Immature natural killer cell (primary cell): ENCODE measurements at places on chromosomes 7 and 10. TPM values are rescaled to one million over a fixed set of nuclear protein-coding genes. Genes with fewer than 3 reads are reported as not detected.

DNA sequence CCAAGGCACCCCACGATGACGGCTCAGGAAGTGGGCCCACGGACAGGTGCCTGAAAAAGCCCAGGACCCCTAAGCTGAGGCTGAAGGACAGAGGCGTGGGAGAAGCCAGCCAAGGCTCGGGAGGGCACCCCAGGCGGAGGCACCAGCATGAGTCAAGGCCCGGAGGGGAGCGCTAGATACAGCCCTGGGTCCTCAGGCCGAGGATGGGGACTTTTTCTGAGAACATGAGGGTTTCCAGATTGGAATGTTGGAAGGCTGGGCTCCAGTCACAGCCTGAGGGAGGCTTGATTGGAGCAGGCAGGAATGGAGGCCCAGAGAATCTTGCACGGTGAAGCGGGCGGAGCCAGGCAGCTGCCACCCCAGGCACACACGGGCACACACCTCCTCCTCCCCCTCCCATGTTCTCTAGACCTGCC is 19.0 kb upstream of the ELFN1 start:
- no peaks in the 10 kb centered on the region for H3K4me1 ChIP-seq
- no peak for DNase-seq
- H3K4me3 ChIP-seq, result no peak overlapping the region
- peaks cover 2% of the 10 kb centered on the region for H3K27me3 ChIP-seq

GRCh38 chr7:32059289-32060011 is 10.8 kb downstream of the PDE1C start:
- no peak overlapping the region for H3K27ac ChIP-seq
- H3K4me3 ChIP-seq, result no peak overlapping the region
- peaks cover 1% of the 10 kb centered on the region for H3K27me3 ChIP-seq
- no peaks in the 10 kb centered on the region for H3K36me3 ChIP-seq

DNA sequence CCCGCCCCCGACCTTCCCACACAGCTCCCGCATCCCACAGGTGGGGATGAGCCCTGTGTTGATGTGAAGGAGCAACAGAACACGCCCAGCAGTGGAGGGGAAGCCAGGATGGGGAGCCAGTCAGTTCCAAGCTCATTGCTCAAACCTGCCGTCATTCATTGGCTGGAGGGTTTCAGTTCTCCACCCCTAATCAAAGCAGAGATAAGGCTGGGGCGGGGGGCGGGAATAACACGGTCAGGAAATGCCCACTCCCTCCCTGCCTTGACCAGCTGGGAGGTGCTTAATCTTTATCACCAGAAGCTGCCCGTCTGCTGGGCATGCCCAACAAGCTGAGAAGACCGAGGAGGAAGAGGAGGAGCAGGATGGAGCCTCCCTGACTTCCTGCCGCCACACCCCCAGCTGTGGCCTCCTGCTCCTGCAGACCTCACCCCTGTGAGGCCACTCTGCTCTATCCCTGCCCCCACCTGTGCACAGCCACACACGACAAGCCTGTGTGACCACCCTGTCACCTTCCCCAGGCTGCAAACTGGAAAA is 265.1 kb downstream of the ZEB1 start:
- no peaks in the 10 kb centered on the region for H3K27me3 ChIP-seq
- no peak overlapping the region for H3K4me3 ChIP-seq
- H3K4me1 ChIP-seq, result peaks cover 7% of the 10 kb centered on the region

NPM3 gene
- 1.5 TPM for polyA plus RNA-seq

ADCYAP1R1 gene
- not detected for polyA plus RNA-seq

TAC1 gene
- polyA plus RNA-seq, result not detected

C7orf57 gene
- 0.31 TPM for polyA plus RNA-seq

GRCh38 chr7:131625817-131626372 is 69.5 kb upstream of the PODXL start:
- H3K27ac ChIP-seq, result no peak overlapping the region
- no peak for DNase-seq
- no peak overlapping the region for H3K4me3 ChIP-seq
- H3K36me3 ChIP-seq, result no peaks in the 10 kb centered on the region
- peaks cover 6% of the 10 kb centered on the region for H3K27me3 ChIP-seq
- H3K4me1 ChIP-seq, result no peaks in the 10 kb centered on the region

GRCh38 chr10:100745882-100746783 is 751 bp downstream of the PAX2 start:
- DNase-seq, result no peak
- H3K27ac ChIP-seq, result no peak overlapping the region
- peaks cover 1% of the 10 kb centered on the region for H3K4me1 ChIP-seq
- peaks cover 22% of the 10 kb centered on the region for H3K27me3 ChIP-seq

GIMAP6 gene
- polyA plus RNA-seq, result 173 TPM

- H3K27ac ChIP-seq, result no peak overlapping the region
- no peaks in the 10 kb centered on the region for H3K27me3 ChIP-seq
- no peak overlapping the region for H3K4me3 ChIP-seq
Observed at GRCh38 chr7:84982199-84982598, 204.7 kb downstream of the SEMA3D start.

GRCh38 chr7:95794917-95795515 is 22.7 kb downstream of the DYNC1I1 start:
- H3K27ac ChIP-seq, result no peak overlapping the region
- no peak overlapping the region for H3K4me3 ChIP-seq
- no peaks in the 10 kb centered on the region for H3K27me3 ChIP-seq
- no peaks in the 10 kb centered on the region for H3K4me1 ChIP-seq

DNA sequence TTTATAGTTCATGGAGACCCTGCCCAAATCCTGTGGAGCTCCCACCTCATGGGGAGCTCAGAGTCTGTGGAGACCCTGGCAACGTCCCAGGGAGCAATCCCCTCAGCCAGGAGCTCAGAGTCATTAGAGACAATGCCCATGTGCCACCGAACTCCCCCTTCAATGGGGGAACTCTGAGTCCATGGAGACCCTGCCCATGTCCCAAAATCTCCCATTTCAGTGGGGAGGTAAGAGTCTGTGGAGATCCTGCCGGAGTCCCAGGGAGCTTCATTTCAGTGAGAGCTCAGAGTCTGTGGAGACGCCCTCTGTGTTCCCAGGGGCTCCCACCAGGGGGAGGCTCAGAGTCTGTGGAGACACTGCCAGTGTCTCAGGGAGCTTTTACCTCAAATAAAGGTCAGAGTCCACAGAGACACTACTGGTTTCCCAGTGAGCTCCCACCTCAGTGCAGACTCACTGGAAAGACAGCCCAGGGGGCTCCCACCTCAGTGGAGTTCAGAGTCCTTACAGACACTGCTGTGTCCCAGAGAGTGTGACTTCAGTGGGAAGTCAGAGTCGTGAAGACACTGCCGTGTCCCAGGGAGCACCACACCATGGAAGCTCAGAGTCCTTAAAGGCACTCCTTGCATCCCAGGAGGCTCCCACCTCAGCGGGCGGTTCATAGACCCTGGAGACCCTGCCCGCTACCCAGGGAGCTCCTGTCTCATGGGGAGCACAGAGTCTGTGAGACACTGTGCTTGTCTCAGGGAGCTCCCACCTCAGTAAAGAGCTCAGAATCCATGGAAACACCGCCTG is 5.0 kb downstream of the MYO1G start:
- H3K27me3 ChIP-seq, result peaks cover 3% of the 10 kb centered on the region
- no peak overlapping the region for H3K4me3 ChIP-seq
- DNase-seq, result peak; percentile 47
- peaks cover 50% of the 10 kb centered on the region for H3K4me1 ChIP-seq
- peaks cover 4% of the 10 kb centered on the region for H3K36me3 ChIP-seq

GRCh38 chr10:35059481-35059880 is 30.7 kb downstream of the CUL2 start:
- no peak overlapping the region for H3K4me3 ChIP-seq
- H3K27ac ChIP-seq, result no peak overlapping the region
- H3K4me1 ChIP-seq, result peaks cover 48% of the 10 kb centered on the region
- H3K36me3 ChIP-seq, result peaks cover 8% of the 10 kb centered on the region

- H3K27ac ChIP-seq, result peak overlapping the region; percentile 97
- peaks cover 37% of the 10 kb centered on the region for H3K27me3 ChIP-seq
- DNase-seq, result peak; percentile 56
- H3K4me3 ChIP-seq, result no peak overlapping the region
- H3K36me3 ChIP-seq, result peaks cover 3% of the 10 kb centered on the region
Observed at GRCh38 chr10:132616996-132617736, 79.6 kb downstream of the INPP5A start.

DNA sequence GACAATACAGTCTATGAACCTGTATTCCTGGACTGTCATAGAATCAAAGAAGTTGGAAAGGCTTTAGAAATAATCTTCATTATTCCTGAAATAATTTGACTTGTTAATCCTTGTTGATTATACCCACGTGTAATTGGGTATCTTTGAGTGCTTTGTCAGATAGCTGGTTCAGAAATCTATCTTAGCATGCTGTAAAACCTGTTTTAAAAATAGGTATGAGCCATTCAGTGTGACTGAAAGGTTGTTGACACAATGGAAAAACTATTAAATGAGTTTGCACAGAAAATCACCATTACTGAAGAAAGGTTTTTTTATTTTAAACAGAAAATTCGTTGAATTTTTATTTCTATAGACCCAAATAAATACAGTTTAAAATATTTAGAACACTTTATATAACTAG is 38.7 kb downstream of the PHTF2 start:
- H3K4me1 ChIP-seq, result peaks cover 17% of the 10 kb centered on the region
- no peak for DNase-seq
- H3K27ac ChIP-seq, result no peak overlapping the region
- H3K36me3 ChIP-seq, result no peaks in the 10 kb centered on the region
- no peak overlapping the region for H3K4me3 ChIP-seq
- H3K27me3 ChIP-seq, result no peaks in the 10 kb centered on the region

DNA sequence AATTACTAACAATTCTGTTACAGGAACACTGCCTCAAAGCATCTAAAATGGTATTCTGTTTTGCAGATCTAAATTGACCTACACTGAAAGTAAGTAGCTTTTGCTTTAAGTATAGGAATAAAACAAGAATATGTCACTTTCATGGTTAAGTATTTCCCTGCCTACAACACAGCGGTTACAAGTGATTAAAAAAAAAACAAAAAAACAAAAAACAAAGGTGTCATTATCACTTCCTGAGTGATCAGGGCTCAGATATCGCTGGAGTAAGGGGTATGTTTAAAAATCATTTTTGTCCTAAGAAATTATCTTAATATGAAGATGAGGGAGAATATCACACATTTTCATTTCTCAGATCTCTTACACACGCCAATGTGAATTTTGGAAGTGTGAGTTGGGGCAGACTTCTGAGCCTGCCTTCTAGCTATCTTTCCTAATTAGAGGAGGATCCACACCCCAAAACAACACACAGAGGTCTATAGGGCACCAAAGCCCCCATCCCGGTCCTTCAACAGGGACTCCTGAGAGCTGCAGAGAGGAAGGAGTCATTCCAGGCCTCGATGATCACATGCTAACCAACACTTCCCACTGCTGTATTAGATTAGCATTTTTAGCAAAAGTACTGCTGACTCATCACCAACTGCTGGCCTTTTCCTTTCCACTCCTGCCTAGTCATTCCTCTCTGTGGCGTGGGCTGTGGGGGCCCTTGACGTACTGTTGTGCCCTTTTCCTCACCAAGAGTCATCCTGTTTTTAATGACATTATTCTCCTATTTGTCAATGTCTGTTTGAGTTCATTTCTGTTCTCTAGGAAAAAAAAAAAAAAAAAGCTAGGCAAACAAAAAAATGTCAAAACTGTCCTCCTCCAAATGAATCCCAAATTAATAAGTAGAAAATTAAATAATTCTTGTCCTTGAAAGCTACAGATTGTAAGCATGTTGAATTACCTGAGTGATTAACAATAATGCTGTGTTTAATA is 31.2 kb downstream of the PRTFDC1 start:
- peaks cover 20% of the 10 kb centered on the region for H3K4me1 ChIP-seq
- no peaks in the 10 kb centered on the region for H3K27me3 ChIP-seq
- peak; percentile 12 for DNase-seq
- peak overlapping the region; percentile 52 for H3K4me3 ChIP-seq
- peak overlapping the region; percentile 79 for H3K27ac ChIP-seq

GRCh38 chr10:88064608-88065382 is 201.4 kb downstream of the PTEN start:
- H3K27ac ChIP-seq, result no peak overlapping the region
- peaks cover 10% of the 10 kb centered on the region for H3K27me3 ChIP-seq
- no peaks in the 10 kb centered on the region for H3K36me3 ChIP-seq
- peaks cover 36% of the 10 kb centered on the region for H3K4me1 ChIP-seq
- H3K4me3 ChIP-seq, result no peak overlapping the region

DNA sequence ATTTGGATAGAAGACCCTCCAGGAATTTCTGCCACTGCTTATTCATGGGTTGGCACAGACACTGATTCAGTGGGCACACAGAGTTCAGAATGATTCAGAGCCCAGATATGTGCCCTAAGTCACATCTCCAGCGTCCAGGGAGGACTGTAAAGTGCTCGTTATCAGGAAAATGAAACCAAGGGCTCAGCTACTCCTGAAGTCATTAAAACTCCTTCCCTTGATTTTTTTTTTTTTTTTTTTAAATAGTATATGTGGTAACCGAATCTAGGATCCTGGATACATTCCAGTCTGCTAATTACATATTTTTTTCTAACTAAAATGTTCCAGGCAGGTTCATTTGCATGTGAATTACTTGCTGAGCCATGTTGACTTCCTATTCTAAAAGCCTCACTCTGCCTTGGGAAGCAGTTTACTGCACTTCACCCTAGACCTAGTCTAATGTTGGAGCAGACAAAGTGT is 34.7 kb downstream of the MET start:
- no peak overlapping the region for H3K27ac ChIP-seq
- no peaks in the 10 kb centered on the region for H3K36me3 ChIP-seq
- H3K27me3 ChIP-seq, result peaks cover 8% of the 10 kb centered on the region
- no peaks in the 10 kb centered on the region for H3K4me1 ChIP-seq
- DNase-seq, result no peak

NEUROD6 gene
- polyA plus RNA-seq, result not detected

FLNC gene
- polyA plus RNA-seq, result not detected

- H3K27ac ChIP-seq, result no peak overlapping the region
Observed at GRCh38 chr10:84118395-84119006, 20.8 kb upstream of the GHITM start.

GRCh38 chr7:50502947-50503346 is 52.8 kb upstream of the FIGNL1 start:
- DNase-seq, result no peak
- H3K27me3 ChIP-seq, result peaks cover 4% of the 10 kb centered on the region
- no peaks in the 10 kb centered on the region for H3K36me3 ChIP-seq
- no peak overlapping the region for H3K4me3 ChIP-seq

ETV1 gene
- not detected for polyA plus RNA-seq

C10orf105 gene
- polyA plus RNA-seq, result not detected

- DNase-seq, result no peak
- H3K27me3 ChIP-seq, result peaks cover 3% of the 10 kb centered on the region
- no peaks in the 10 kb centered on the region for H3K4me1 ChIP-seq
- no peak overlapping the region for H3K27ac ChIP-seq
- H3K36me3 ChIP-seq, result no peaks in the 10 kb centered on the region
- no peak overlapping the region for H3K4me3 ChIP-seq
Observed at GRCh38 chr10:31728698-31729224, 199.9 kb downstream of the ARHGAP12 start.

- H3K4me1 ChIP-seq, result peaks cover 7% of the 10 kb centered on the region
- no peak overlapping the region for H3K4me3 ChIP-seq
- H3K36me3 ChIP-seq, result peaks cover 4% of the 10 kb centered on the region
- DNase-seq, result no peak
Observed at GRCh38 chr10:118658762-118659161, 63.3 kb upstream of the PRLHR start.
